CD4-positive, alpha-beta T cell treated with Interleukin-6 at 100 ng/mL for 8 hours (primary cell): ENCODE measurements at places on chromosomes 11 and 22.

DNA sequence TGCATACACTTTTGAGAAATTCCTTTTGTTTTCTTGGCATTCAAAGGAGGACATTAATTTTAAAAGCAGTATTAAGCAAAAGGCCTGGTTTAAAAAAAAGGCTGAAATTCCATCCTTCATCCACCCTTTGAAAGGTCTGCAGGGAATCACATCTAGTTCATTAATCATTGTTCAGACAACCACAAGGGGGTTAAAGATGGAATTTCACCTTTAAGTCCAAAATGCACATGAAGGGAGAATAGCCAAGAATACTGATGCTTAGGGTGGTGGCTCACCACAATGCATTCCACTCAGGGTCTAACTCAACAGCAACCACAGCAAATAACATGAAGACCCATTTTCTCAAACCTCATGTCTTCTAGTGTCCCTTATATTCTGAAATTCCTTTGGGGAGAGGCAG lies 256.9 kb downstream of the CADM1 start:
- no peak for DNase-seq

- no peak for DNase-seq
Measured at GRCh38 chr22:28394513-28395110, 285.0 kb downstream of the TTC28 start.

DNA sequence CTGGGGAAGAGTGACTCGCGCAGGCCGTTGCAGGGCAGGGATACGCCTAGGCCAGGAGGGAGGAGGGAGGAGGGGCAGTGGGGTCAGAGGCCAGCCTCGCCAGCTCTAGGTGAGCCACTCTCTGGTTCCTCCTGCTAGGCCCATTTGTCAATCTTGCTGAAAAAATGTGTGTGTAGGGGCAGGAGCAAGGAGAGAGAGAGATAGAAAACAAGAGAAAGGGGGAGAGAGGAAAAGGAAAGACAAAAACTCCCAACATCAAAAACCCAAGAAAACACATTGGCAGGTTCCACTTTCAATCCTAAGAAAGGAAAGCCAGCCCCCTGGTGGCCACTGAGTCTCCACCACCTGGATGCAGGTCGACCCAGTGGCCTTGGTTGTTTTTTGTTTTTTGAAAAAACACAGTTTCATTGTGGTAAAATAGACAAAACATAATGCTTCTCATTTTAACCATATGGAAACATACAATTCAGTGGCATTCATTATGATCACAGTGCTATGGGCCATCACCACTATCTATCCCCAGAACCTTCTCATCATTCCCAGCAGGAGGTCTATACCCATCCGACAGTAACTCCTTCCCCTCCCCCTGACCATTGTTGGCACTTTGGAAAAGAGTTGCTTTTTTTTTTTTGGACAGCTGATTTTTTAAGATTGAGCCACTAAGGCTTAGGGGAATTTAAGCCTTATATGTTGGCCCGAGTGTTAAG lies 10.9 kb downstream of the OMP start:
- no peak for DNase-seq

GRCh38 chr11:77203901-77204753 lies 76.1 kb downstream of the MYO7A start:
- DNase-seq, result no peak
